ENCODE measurements at places on chromosomes 2 and 18.

GRCh38 chr2:201668402-201668910 lies 25.2 kb upstream of the TMEM237 start:
- no peak for ATAC-seq

- no peak for ATAC-seq
Measured at GRCh38 chr2:64753399-64753798, 99.7 kb upstream of the SERTAD2 start.

GRCh38 chr2:195649629-195650190 lies 7.3 kb upstream of the SLC39A10 start:
- no peak for ATAC-seq

DNA sequence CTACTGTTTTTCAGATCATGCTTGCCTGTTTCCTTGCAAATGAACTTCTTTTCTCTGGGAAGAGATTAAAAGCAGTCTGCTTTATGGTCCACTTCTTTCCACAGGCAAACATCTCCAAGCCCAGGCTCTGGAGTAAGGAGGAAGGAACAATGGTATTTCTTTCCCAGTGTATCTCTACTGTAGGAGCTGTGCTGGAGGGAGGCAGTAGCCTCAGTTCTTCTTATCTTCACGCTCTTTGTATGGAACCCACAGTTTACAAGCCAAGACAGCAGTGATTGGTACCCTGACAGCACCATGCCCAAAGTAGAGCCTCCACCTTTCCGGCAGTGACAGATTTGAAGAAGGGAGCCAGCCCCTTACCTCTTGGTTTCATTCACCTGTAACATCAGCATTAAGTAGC lies 35.2 kb downstream of the SPOPL start:
- ATAC-seq: no peak

GRCh38 chr18:79458131-79458838 lies 62.6 kb downstream of the NFATC1 start:
- peak; percentile 65 for ATAC-seq

GRCh38 chr2:153386481-153386897 lies 92.1 kb downstream of the RPRM start:
- peak; percentile 57 for ATAC-seq

DNA sequence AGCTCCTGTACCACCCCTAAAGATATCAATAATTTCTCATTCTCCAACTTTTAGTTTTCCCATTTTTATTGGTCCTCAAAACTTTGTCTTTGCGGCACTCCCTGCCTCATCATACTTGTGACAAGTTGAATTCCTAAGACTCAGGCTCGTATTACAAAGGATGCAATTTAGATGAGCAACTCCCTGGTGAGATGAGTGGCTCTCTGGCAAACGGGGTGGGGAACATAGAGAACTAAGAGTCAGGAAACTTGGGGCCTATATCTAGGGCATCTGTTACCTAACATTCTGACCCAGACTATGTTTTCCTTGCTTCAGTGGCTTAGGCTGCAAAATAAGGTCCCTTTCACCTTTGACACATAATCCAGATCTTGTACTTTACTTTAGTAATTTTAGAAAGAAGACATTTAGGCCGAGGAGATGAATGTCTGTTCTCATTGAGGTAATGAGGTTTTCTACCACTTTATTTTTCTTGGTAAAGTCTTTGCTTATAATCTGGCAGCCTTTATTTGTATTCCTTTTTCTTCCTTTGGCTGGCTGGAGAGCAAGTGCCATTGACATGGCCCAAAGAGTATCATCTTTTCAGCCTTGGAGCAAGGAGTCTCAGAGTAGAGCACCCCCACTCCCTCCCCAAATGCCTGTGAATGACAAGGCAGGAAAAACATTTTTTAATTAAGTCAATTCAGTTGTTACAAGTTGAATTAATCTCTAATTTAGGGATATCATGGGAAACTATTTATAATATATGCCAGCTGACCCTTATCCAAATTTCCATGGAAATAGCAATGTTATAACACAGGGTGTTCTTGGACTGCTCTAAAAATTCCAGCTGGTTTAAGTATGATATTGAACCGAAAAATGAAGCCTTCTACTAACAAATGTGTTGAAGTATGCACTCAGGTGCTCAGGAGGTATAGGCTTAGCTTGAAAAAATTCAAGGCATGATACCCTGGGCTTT lies 15.2 kb downstream of the TSPYL6 start:
- ATAC-seq: no peak

DNA sequence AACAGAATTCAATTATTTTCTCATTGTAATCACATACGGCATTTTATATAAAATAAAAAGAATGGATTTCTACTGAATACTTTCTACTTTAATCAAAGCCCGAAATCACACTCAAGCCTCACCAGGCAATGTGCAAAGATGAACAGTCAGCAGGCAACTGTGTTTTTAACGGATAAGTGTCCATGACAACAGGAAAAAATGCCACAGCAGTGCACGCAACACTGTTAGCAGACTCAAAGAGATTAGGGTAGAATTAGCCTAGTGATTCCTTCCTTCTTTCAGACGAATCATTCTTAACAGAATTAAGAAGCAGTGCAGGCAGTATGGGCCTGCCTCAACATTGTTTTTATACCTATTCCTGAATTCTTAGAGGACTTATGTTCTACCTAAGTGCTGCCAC lies 135.6 kb downstream of the CDH2 start:
- peak; percentile 68 for ATAC-seq

- no peak for ATAC-seq
Measured at GRCh38 chr2:200087451-200087850, 132.1 kb downstream of the MAIP1 start.

DNA sequence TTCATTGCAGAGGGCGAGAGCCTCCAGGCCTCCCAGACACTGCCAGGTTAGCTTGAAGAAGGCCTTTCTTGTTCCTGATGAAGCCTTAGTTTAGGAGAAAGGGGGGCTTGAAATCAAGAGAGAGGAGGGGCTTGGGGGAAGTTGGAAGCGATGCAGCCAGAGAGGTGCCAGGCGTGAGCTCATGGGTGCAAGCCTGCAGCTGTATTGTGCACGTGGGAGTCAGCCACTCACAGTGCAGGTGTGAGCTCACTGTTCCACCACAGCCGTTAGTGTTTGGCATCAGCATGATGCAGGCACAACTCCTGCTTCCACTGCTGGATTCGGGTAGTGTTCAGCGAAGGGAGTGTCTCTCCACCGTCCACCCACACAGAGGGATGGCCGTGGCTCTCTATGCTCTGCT lies 68.4 kb upstream of the ALPP start:
- no peak for ATAC-seq

GRCh38 chr2:7666596-7667259 lies 749.5 kb downstream of the RNF144A start:
- ATAC-seq: no peak

- ATAC-seq: no peak
Measured at GRCh38 chr2:27134781-27135477, 493 bp upstream of the PREB start.

DNA sequence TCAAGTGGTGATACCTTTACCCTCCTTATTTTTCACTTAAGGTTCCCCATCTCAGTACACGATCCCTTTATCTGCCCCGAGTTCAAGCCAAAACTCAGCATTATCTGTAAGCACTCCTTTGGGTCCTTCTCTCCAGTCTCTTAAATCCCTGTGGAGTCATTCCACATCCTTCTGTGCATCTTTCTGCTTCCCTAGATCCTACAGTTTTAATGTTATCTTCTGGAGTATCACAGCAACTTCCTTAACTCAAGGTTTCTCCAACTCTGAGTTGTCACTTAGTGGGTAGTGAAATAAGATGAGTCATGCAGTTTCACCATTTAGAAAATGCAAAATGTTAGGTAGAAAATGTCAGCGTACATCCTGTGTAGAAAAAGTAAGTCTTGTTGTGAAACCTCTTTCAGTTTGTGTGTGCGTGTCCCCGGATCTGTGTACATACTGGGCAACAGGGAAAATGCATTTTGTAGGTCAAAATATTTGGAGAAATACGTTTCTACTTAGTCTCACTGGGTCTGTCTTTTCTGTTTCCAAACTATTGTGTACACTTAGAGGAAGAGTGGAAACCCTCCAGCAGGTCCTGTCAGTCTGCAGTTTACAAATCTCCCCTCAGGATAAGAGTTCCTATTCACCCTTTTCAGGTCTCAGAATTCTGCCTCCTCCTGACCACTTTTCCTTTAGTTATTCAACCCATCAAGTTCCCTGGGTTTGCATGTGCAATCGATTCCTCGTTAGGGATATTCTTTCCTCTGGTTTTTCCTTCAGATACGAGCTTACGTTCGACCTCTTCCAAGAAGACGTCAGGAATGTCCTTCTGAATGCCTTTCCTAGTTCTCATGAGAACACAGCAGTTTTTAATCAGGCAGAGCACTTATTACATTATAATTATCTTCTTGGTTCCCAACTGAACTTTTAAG lies 154.8 kb downstream of the TGIF1 start:
- peak; percentile 71 for ATAC-seq

- ATAC-seq: no peak
Measured at GRCh38 chr2:186592137-186592875, 2.5 kb downstream of the ITGAV start.

GRCh38 chr2:174634130-174635014 lies 36.8 kb upstream of the WIPF1 start:
- no peak for ATAC-seq

DNA sequence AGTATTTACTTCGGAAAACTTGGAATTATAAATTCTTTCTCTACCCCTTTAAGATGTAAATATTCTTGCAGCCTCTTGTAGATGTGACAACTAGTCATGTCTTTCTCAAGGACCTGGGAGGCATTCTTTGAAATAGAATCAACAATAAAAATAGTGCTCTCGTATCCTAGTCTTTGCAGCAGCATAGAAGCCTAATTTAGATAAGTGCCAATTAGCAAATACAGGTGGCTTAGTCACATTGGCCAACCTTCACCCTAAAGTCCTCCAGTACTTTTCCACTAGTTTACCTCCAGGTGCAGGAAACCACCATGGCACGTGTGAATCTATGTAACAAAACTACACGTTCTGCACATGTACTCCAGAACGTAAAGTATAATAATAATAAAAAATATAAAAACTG lies 3.5 kb upstream of the ZSWIM2 start:
- no peak for ATAC-seq

DNA sequence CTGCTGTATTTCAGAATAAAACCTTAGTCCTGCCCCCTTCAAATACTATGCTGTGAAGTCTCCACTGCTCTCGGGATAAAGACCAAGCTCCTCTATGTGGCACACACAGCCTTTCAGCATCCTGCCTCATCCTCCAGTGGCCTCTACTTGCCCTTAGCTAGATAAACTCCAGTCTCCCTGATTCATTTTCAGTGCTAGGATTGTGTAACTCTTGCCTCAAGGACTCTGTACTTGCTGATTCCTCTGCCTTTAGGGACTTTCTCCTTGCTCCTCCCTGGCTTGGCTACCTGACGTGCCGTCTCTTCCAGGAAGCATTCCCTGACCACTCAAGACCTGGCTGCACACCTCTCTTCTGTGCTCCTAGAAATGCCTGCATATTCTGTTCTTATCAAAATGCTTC lies 416.7 kb downstream of the MTX2 start:
- ATAC-seq: no peak

DNA sequence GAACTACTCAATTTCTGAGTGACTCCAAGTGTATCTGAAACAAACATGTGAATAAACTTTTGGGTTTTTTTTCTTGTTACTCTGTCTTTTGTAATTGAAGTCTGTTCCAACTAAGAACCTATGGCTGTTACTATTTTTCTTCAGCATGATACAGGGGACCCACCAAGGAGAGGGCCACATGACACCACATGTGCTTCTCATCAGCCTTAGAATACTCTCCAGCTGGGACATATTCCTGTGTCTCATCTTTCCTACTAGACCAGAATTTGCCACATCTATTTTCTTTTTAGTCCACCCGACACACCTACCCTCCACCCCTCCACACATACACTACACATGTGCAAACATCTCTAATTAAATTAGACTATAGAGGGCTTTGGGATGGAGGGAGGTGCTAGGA lies 191.7 kb upstream of the NDUFV2 start:
- ATAC-seq: peak; percentile 43

GRCh38 chr2:44510246-44510645 lies 148.5 kb downstream of the CAMKMT start:
- no peak for ATAC-seq

- ATAC-seq: no peak
Measured at GRCh38 chr18:62928326-62928725, 213.0 kb downstream of the PHLPP1 start.

DNA sequence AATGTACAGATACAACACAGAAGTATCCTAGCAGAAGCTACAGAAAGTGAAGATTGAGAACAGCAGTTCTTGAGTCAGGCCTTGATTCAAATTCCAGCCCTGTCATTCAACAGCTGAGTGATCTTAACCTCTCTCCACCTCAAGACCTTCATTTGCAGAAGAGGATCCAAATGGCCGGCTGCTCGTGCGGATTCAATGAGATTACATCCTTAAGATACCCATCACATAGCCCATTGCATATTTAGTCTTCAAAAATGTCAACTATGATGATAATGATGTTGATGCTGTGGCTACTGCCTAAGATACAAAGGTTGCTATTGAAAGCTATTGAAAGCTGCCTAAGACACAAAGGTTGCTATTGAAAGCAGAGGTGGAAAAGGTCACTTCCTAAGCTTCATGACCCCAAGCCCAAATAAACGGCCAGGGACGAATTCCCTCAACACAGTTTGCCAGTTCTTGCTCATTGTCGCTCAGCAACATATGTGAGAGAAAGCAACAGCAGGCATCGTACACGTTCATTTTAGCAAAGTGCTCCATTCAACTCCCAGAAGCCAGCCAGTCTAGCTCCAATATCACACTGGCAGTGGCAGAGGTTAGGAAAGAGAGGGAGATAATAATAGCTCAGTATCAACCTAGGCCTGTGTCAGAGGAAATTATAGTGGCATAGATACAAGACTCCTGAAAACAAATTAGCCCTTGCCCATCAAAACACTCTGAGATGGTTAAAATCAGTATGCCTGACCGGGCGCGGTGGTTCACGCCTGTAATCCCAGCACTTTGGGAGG lies 36.1 kb downstream of the MRPL35 start:
- ATAC-seq: no peak

- no peak for ATAC-seq
Measured at GRCh38 chr2:22912398-22912797, 472.6 kb upstream of the KLHL29 start.

- ATAC-seq: no peak
Measured at GRCh38 chr18:39414009-39414700, 1848.6 kb upstream of the CELF4 start.

DNA sequence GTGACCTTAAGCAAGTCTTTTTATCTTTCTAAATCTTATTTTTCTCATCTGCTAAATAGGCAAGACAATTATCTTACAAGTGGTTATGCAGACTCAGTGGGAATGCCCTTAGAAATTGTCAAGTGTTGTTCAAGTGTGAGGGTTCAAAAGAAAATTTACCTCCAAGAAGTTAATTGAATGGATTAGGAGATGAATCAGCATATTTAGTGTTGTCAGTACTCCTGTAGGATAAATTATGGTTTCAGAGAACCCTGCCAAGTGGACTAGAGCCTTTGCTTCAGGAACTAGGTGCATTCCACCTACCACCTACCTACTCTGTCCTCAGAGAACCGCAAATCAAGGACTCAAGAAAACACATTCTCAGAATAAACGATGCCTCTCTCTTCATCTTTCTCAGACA lies 69.8 kb upstream of the KCTD1 start:
- ATAC-seq: no peak

All from SK-N-SH treated with all-trans-retinoic acid at 6 μM for 48 hours (cell line).